ENCODE measurements at places on chromosomes 6 and 20. TPM values are rescaled to one million over a fixed set of nuclear protein-coding genes. Genes with fewer than 3 reads are reported as not detected.

The DNAAF9 gene
- 26.1 TPM for total RNA-seq

DNA sequence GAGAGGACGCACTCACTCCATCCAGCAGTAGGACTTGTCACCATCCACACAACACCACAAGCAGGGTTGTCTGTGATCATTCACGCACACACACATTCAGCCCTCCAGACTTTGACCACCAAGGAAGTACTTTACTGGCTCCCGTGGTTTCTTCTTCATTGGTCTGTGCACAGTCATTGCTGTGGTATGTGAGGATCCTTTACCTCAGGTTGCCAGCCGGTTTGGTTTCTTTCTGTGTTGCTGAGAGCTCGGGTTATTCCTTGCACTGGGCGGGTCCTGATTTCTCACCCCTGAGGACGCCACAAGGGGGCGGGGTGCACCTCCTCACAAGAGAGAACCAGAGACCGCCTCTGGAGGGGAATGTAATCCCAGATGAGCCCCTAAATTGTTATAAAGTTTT is 11.2 kb downstream of the SLC35A1 start:
- no peak for DNase-seq

DNA sequence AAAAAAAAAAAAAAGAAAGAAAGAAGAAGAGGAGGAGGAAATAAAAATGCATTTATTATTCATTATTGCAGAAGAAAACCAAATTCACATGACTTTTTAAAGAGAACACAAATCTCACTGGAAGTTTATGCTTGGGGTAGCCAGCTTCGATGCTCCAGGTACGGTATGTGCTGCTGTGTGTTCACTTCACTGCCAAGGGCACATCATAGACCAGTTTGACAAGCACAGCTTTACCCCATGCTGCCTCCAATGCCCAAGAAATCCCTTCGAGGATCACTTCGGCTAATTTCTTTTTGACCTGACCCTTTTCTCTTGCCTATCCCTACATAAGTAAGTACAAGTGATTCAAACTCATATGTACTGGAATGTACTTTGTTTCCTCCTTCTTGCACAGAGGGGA is 41.9 kb upstream of the RBM24 start:
- DNase-seq = no peak

DNA sequence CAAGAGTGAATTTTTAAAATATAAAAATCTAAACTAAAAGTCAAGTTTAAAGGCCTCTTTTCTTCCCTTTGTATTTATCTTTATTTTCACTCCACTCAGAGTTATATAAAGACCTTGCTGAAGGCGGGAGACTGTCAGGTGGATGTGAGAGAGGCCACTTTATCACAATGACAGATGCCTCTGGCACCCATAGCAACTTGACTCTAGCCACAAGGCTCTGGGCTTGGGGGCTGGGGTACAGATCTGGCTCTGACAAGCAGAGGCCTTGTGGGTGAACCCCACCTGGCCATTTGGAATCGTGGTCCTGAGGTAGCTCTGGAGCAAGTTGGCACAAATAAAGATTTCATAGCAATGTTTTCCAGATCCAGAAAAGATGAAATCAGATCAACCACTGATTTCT is 417.2 kb downstream of the RFPL4B start:
- DNase-seq = no peak

GRCh38 chr20:6038256-6038655 is 15.6 kb downstream of the LRRN4 start:
- no peak for DNase-seq

The SLA2 gene
- total RNA-seq = 0.64 TPM

DNA sequence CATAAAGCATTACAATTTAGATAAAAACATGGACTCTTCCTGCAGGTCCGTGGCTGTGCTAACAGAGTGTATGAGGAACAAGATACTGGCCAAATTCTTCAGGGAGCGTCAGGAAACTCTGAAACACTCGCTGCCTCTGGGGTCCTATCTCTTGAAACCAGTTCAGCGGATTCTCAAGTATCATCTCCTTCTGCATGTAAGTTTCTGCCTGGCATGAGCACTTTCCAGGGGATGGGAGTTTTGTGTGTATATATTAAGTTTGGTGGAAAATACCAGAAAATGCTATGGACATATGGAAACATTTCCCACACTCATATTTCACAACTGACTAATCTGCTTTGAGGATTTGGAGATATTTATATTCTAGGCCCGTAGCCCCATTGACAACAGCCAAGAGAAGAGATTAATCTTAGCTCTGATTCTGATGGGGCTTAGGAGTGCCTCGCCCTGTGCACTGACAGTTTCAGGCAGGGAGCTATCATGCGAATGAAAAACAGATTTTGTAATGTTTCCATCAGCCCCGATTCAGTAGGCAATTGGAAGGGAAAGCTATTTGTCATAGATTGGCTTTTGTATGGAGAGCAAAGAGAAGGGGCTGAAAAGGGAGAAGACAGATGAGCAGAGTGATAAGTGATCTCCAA is 64.7 kb upstream of the MTHFD1L start:
- no peak for DNase-seq

The SIRPD gene
- total RNA-seq = 0.42 TPM

DNA sequence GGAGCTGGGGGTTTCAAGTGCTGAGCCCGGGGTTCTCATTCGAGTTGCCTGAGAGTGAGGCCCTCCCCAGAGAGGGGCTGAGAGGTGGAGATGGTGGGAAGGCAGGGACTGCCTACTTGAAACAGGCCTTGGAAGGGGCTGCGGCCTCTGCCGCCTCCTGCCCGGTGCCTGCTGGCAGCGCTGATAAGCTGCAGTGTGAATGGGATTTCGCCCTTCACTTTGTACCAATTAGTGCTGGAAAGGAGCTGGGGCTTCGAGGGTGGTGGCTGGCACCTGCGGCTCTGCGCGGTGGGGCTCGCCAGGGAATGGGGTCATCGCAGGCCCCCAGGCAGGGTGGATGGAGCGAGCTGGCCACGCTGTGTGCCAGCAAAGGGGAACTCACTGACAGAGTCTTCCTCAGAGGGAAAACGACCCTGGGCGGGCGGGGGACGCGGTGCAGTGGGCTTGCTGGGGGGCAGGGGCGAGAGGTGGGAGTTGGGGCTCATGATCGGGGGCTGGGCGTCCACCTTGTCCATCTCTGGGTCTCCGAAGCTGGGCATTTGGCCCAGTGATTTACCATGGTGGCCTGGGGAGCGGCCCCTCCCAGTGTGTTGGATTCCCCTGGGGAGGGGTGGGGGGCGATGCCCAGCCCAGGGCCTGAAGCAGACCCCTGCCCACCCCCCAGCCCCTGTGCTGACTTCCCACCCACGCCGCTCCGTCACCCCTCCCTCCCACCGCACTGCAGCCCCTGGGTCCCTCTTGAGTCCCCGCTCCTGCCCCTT is 22.9 kb downstream of the COL20A1 start:
- DNase-seq = no peak

GRCh38 chr6:3707024-3707423 is 44.5 kb downstream of the PXDC1 start:
- DNase-seq = no peak

The PSORS1C1 gene
- total RNA-seq = 0.45 TPM

- DNase-seq = no peak
Observed at GRCh38 chr6:91304521-91304920, 717.6 kb upstream of the MAP3K7 start.

- no peak for DNase-seq
Observed at GRCh38 chr6:120303527-120303926, 954.0 kb upstream of the MAN1A1 start.

All from mesenteric fat pad (tissue), 1 donor.